ENCODE measurements at places on chromosomes 7 and 10.

GRCh38 chr10:132641966-132642731, 104.6 kb downstream of the INPP5A start:
- DNase-seq, result no peak

GRCh38 chr10:667096-667495, 22.4 kb downstream of the DIP2C start:
- no peak for DNase-seq

- DNase-seq, result no peak
Observed at GRCh38 chr7:101519324-101520023, 109.6 kb downstream of the MYL10 start.

DNA sequence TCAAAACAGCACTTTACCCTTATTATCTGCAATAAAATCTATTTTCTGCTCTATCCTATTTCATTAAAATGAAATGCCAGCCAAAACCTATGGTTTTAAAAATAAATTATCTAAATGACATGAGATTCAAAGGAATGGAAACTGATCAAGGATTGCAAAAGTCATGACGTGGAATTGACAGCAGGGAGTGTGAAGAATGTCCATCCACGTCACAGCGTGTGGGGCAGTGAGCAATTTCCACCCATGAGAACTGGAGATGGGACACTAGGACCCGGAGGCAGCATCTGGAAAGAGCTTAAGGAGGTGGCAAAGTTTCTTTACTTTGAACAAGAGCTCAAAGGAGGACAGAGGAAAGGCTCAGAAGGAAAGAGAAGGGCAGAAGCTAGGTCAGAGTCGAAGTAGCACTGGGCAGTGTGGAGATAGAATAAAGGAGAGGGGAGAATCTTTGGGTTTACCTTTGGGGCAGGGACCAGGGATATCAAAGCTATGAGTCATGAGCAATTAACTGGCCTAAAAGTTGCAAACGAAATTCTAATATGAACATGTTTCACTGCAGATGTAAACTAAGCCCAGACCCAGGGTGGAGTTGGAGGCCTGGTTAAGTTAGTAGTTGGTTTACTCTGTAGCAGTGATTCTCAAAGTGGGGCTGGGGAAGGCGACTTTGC, 24.9 kb upstream of the STK17A start:
- DNase-seq, result no peak

DNA sequence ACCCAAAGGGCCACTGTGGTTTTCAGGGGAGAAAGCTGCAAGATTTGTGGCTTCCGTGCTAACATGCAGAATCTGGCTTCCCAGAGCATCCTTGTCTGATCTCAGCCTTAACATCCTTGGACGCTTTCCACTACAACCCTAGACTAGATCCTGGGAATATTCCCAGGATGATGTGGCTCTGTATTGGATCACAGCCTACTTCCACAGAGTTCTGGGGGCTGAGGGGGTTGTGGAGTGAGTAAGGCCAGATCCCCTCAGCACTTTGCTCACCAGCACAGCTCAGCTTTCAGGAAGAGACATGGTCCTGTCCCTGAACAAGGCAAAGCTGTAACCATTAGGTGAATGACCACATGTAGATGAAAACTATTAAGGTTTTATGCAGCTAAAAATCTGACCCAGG, 241.3 kb upstream of the MYO3A start:
- DNase-seq, result no peak

GRCh38 chr10:6145166-6145987, 56.5 kb downstream of the RBM17 start:
- no peak for DNase-seq

DNA sequence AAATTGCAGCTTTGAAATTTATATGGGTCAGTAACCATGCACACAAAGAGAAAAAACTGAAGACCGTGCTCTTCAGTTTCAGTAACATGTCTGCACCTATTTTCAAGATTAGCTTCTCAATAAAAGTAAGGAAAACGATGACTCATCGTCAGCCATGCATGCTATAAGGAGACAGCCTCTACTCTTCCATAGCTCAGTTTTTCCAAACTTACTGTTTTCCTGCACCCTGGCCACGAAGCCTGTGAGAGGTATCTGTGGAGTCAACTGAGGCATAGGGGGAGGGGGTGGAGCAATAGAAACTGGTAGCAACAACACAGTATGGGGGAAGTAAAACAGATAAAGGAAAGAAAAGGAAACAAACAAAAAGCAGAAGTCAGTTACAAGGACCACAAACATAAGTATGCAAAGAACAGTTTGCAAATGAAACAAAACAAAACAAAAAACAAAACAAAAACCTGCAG, 58.0 kb downstream of the PDSS1 start:
- DNase-seq, result no peak

DNA sequence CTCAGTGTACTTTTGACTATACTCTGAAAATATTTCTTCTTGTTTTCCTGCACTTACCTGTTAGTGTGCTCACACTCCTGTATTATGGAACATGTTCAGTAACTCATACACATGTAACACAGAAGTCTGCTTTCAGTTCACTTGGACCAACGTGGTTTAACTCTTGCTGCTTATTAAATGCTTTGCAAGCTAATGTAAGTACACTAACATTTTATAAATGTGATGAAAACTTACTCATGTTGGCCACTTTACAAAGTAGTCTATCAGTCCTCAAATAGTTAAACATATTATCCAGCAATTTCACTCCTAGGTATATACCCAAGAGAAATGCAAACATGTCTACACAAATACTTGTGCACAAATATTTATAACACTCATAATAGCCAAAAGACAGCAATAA, 98.4 kb downstream of the UBE2H start:
- DNase-seq, result no peak

DNA sequence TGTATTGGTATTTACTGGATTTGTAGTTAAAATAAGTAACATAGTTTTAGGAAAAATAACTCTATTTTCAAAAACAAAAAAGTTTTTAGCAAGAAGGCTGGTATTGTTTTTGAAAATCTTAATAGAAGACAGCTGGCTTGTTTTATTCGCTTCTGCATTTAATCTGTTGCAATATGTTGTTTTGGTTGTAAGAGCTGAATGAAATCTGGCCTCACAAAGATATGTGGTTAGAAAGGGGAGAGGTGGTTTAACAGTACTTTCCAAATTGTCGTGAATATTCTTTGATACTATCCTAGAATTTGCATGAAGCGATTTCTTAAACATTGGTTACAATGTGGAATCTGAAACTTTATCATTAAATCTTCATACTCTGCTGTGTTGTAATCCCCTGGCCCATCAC, 355.9 kb upstream of the FZD8 start:
- DNase-seq, result no peak

DNA sequence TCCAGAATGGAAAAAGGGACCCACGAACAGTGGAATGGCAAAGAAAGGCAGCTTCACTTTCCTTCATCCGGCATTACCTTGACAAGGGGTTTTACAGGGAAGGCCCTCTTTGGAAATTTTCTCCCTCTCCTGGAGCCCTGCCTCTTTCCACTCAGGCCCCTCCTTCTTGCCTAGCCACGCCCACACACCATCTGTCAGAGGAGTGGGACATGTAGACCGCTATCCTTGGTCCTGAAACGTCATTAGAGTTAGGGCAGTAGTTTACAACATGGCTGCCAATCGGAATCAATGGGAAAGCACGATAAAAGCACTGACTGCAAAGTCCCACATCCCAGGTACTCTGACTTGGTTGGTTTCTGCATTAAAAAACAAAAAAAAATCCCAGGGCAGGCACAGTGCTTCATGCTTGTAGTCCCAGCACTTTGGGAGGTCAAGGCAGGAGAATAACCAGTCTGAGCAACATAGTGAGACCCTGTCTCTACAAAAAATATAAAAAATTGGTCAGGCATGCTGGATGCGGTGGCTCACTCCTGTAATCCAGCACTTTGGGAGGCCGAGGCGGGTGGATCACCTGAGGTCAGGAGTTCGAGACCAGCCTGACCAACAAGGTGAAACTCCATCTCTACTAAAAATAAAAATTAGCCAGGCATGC, 96.4 kb downstream of the MARCHF5 start:
- no peak for DNase-seq

- no peak for DNase-seq
Observed at GRCh38 chr10:119309423-119309770, 102.0 kb downstream of the GRK5 start.

DNA sequence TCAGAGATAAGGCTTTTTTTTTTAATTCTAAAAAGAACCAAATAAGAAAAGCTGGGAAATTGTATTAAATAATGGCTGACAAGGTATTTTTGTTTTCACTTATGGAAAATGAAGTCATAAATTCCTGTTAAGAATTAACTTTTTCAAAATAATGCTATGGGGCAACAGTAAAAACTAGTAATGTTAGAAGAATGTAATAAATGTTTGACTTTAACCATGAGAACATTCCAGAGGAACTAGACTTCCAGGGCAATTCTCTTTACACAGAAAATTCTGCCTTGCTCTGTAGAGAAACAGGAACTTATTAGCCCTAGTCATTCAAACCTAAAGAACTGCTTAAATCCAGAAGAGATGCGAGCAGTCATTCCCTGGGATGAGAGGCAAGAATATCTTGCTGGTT, 571.1 kb downstream of the IPMK start:
- DNase-seq, result no peak

- no peak for DNase-seq
Observed at GRCh38 chr7:5596046-5596895, 172.6 kb upstream of the TNRC18 start.

DNA sequence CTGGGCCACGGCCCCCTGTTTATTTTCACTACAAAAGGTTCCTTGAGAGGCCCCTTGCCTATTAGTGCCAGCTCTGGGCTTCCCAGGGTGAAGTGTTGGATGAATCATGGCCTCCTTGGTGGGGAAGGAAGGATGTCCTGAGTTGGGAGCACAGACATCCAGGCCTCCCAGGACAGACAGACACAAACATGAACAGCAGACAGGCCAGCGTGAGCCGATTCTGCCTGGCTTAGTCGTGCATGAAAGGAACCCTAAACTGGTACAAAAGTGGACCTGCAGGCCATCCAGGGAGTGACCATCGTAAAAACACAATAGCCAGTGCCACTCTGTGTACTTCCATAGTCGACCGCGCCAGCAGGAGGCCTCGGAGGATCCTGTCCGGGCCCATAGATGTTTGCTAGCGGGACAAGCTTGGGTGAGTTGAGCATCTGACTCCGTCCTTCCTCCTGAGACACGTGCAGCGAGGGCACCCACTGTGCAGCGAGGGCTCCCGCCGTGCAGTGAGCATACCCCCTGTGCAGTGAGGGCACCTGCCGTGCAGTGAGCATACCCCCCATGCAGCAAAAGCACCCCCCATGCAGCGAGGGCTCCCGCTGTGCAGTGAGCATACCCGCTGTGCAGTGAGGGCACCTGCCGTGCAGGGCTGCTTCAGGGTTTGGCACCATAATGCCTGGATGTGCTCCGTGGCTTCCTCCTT, 51.3 kb upstream of the PRKAR1B start:
- no peak for DNase-seq

DNA sequence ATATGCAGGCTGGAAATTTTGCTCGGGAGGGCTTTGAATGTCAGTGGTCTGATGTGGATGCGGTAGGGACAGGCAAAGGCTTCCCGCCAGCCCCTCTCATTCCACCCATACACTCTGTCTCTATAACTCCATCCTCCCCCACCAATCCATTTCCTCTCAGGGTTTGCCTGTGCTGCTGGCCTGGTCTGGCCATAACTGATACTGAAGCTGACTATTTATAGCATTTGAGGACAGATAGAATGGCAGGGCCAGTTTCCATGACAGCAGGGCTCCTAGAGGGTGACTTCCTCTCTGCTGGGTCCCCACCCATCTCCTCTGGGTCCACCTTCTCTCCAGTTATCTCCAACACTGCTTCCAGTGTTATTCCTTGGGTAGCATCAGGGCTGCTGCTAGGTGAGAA, 6.6 kb upstream of the PDLIM1 start:
- no peak for DNase-seq

DNA sequence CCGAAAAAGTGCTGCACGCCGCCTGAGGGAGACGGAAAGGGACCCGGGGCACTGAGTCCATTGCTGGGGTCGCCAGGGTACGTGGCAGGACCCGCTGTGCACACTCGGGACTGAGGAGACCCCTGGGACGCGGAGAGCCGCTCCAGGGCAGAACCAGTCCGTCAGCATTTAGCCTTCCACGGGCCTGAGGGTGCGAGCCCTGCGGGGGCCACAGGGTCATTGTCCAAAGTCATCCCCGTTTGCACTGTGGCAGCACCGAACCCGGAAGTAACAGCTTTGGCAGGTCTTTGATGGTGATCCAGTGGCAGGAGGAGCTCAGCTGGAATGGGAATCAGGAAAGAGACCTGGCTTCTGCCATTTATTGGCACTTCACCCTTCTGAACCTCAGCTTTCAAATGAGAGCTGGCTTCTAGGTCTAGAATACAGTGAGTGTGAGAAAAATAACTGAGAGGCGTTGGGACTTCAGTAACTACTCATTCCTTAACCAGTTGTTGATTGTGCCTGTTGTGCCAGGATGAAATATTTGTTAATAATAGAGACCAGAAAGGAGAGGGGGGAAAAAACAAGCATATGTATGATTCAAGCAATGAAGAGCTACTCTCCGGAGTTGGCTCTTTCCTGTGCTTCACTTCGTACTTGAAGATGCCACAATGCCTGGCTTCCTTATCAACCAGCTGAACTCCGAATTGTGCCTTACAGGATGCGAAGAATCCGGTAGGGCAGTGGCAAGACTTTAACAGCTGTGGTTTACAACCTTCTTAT, 811 bp upstream of the ARHGAP12 start:
- no peak for DNase-seq

- no peak for DNase-seq
Observed at GRCh38 chr10:12971001-12971788, 30.3 kb downstream of the CCDC3 start.

DNA sequence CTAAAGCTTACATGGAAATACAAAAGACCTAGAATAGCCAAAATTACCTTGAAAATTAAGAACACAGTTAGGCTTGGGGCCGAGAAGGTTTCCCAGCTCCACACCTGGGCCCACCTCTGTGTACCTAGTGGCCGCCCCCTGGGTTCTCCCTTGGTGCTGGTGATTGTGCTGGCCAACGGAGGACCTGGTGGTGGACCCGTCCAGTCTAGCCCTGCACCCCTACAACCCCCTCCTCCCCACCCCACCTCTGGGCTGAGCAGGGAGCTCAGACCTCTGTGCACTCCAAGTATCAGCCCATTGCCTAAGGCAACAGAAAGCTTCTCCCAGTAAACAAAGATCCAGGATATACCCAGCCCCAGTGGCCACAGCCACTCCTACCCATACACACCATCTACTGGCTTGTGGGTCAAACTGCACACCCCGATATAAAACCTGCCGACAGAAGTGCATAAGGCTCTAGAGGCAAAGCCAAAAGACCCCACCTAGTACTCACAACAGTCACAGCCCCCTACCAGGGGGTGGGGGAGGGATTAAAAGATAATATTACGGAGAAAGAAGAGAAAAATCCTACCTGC, 105.0 kb upstream of the DIP2C start:
- DNase-seq, result no peak

DNA sequence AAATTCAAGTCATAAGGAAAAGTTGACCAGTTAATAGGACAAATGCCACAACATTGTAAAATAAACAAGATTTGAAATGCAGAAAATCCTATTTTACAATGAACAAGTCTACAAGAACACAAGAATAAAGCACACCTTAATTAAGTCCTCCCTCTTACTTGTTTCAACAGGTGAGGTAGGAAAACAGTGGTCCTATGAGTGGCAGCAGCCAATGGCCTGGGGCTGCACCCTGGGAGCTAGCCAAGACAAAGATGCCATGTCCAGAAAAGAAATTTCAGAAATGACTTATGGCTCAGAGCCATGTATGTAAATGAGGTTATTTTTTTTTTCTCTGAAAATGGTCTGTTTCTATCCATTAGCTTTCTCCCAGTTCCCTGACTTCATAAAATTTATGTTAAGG, 14.3 kb downstream of the KLLN start:
- DNase-seq, result no peak

GRCh38 chr10:132403511-132404168, 6.6 kb downstream of the PWWP2B start:
- no peak for DNase-seq

GRCh38 chr10:103066141-103067098, 126.7 kb downstream of the NT5C2 start:
- DNase-seq, result no peak

GRCh38 chr10:104641187-104641936, at the start of gene SORCS3:
Gene SORCS3 (plus strand): TSS chr10:104641290.
- no peak for DNase-seq
